ENCODE measurements at places on chromosomes 7 and 10. TPM values are rescaled to one million over a fixed set of nuclear protein-coding genes. Genes with fewer than 3 reads are reported as not detected.

The POLR2J3 gene
- 28.2 TPM for total RNA-seq

The DUSP5 gene
- total RNA-seq = 92.9 TPM

The TRIL gene
- 9.3 TPM for total RNA-seq

The RARRES2 gene
- total RNA-seq = 20.2 TPM

The MAT1A gene
- total RNA-seq = 0.13 TPM

The NANOS1 gene
- total RNA-seq = 2.7 TPM

The NUTM2B gene
- total RNA-seq = 1.9 TPM

The NPC1L1 gene
- 21.2 TPM for total RNA-seq

The PVRIG gene
- total RNA-seq = not detected

The ACTL6B gene
- 4.2 TPM for total RNA-seq

The TSPAN12 gene
- 23.2 TPM for total RNA-seq

The WNT8B gene
- 3.1 TPM for total RNA-seq

The MPP7 gene
- total RNA-seq = 17.5 TPM

The PNLIPRP1 gene
- total RNA-seq = not detected

The ATG9B gene
- total RNA-seq = 0.58 TPM

The HOXA4 gene
- total RNA-seq = 13.7 TPM

The SUN3 gene
- total RNA-seq = not detected

The CHN2 gene
- 22.0 TPM for total RNA-seq

The CHAT gene
- total RNA-seq = not detected

The MRC1 gene
- 0.04 TPM for total RNA-seq

The OR6V1 gene
- total RNA-seq = not detected

The GNAT3 gene
- not detected for total RNA-seq

The HOXA6 gene
- not detected for total RNA-seq

The AKR1B15 gene
- total RNA-seq = not detected

The MYH16 gene
- total RNA-seq = not detected

The LBX1 gene
- not detected for total RNA-seq

The SAP25 gene
- total RNA-seq = 8.1 TPM

The ADAP1 gene
- total RNA-seq = 10.7 TPM

The SPDYE2 gene
- not detected for total RNA-seq

The KEL gene
- 1.9 TPM for total RNA-seq
